ENCODE measurements at places on chromosomes 5 and 9. TPM values are rescaled to one million over a fixed set of nuclear protein-coding genes. Genes with fewer than 3 reads are reported as not detected.

DNA sequence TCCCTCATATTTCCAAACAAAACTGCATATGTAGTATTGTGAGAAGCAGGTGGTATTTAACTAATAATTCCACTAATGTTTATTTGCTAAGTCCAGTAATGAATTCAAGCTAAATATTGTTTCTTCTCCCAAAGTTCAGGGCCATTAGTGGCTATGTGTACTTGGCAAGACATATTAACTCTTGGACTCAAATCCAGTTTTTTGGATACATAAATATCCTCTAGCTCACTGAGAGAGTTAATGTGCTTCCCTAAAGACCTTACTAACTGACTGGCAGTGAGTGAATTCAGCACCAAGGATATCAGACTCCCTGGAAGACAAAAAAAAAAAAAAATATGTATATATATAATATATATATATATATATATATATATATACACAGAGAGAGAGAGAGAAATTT is 214.1 kb downstream of the RAB3C start:
- no peak for DNase-seq

GRCh38 chr9:79857188-79857587 is 285.4 kb downstream of the TLE4 start:
- no peak for DNase-seq

FBXL17 gene
- 75.0 TPM for total RNA-seq

DNA sequence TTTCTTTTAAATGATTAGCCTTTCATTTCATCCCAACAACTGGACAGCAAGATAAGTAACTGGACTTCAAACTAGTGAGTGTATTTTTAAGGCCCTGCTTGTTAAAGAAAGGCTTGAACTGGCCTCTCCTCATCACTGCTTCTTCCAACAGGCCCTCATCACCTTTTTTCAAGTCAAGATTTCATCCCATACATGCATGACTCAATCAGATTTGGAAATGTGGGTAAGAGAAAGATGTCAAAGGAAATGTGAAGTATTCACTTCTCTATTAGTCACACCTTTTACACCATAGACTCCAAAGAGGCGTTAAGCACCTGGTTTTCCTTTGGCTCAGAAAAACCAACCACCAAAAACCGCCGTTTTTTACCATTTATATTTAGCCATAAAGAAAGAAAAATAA is 4.9 kb downstream of the NR4A3 start:
- DNase-seq = no peak

DNA sequence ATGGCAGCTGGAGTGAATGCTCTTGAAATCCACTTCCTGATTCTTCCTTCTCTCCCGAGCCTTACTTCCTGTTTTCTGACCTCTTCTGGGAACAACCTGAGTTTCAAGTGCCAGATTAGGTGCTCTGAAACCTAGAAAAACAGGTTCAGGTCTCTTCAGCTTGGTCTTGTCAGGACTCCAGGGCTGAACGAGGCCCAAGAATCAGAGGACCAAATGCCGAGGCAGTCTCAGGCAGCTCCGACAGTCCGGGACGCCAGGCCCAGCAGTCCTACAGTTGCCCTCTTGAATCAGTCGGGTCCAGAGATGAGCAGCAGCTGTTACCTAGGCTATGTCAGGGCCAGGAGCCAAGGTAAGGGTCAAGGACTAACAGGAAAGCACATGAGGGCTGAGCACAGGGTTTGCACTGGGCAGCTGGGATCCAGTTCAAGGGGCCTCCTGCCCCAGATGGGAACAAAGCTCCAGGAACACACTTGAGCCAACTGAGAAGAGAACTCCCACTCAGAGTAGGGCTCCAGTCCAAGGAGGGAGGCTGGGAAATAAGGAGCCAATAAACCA is 38.3 kb upstream of the ADRA1B start:
- no peak for DNase-seq

DNA sequence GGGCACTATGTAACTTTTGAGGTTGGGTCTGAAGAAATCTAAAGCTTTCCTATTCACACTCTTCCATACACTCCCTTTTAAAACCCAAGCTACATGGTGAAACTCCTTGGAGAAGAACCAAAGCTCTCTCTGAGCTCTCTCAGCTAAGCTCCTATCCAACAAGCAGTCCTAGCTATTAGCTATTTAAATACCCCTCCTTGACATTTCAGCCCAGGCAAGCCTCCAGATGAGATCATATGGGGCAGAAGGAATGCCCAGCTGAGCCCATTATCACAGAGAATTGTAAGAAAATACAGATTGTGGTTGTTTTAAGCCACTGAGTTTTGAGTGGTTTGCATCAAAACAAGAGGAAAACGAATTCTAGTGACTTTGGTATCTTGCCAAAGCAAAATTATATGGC is 15.2 kb downstream of the HSPB3 start:
- no peak for DNase-seq

JAKMIP2 gene
- total RNA-seq = 67.7 TPM

OTP gene
- not detected for total RNA-seq

DNA sequence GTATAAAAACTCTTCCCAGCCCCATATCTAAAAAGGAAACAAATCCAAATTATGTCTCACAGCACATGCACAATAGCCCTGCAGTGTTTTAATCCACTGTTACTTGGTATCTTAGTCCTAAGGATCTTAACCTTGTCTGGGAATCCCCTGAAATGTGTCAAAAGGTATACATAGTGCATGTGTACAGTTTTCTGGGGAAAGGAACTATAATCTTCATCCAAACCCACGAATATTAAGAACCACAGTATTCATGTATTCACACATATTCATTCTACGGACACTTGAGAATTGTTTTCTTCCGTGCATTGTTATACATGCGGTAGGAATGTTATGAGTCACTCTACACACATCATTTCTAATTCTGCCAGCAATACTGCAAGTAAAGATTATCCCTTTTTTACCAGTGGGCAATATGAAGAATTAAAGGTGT is 47.8 kb upstream of the SNX2 start:
- DNase-seq = no peak

FAM193B gene
- 32.1 TPM for total RNA-seq

GRCh38 chr5:155919126-155919525 is 407.8 kb upstream of the SGCD start:
- DNase-seq = no peak

GRCh38 chr5:55994495-55994997 is at the start of gene IL6ST:
IL6ST (minus strand) TSS chr5:55994963; CDS start chr5:55976278, 18,685 bp downstream.
- DNase-seq = no peak

DNA sequence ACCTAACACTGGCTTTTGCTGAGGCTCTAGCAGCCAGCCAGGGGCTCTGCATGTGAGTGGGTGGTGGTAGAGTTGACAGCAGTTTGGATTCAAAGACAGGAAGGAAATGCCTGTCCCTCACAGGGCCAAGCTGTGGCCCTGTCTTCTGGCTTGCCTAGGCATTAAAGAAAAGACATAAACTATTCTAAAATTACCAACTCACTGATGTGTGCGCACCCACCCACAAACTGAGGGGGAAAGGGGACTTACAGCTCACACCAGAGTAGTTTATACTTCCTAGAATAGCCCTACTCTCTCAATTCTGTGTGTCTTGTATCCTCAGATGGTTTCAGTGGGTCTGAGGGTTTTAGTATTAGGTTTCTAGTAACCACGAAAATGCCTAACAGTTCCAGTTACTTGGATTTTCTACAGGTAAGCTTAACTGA is 18.3 kb upstream of the IL13 start:
- DNase-seq = no peak

ASPN gene
- total RNA-seq = 7.8 TPM

- no peak for DNase-seq
Observed at GRCh38 chr9:137075275-137075775, 2.0 kb upstream of the UAP1L1 start.

- DNase-seq = no peak
Observed at GRCh38 chr5:32476891-32477290, 32.4 kb upstream of the ZFR start.

DNA sequence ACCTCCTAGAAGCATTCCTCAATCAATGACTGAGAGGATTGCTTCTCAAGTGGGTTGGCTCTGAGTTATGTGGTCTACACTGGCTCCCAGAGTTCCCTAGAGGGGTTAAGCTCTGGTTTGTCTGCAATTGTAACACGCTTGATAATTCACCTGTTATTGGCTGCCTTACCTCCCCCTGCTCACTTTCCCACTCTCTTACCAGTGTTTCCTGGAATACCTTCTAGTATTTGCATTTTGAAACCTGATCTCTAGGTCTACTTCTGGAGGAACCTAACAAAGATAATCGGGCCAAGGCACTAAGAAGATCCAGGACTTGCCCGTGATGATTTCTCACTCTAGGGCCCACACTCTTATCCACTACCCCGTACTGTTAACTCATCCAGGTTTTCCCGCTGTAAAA is 110.1 kb upstream of the MAP3K1 start:
- no peak for DNase-seq

HRCT1 gene
- total RNA-seq = not detected

SIL1 gene
- total RNA-seq = 11.7 TPM

DNA sequence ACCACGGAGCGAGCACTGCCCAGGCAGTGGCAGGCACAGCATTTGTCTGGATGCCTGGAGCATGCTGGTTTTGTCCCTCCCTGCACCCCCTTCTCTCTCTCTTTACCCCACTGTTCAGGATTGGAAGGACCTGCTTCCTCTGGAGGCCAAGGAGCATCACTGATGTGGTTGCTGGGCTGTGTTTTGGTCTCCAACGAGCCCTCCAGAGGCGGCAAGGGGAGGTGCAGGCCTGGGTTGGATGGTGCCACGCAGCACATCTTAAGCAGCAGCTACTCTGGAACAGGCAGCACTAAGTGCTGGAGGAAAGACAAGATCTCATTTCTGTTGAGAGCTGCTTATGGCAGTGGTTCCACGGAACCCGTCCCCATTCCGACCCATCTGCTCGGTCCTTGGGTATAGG is 139.6 kb downstream of the CMYA5 start:
- DNase-seq = no peak

- DNase-seq = no peak
Observed at GRCh38 chr9:137975936-137976565, 98.5 kb downstream of the CACNA1B start.

DNA sequence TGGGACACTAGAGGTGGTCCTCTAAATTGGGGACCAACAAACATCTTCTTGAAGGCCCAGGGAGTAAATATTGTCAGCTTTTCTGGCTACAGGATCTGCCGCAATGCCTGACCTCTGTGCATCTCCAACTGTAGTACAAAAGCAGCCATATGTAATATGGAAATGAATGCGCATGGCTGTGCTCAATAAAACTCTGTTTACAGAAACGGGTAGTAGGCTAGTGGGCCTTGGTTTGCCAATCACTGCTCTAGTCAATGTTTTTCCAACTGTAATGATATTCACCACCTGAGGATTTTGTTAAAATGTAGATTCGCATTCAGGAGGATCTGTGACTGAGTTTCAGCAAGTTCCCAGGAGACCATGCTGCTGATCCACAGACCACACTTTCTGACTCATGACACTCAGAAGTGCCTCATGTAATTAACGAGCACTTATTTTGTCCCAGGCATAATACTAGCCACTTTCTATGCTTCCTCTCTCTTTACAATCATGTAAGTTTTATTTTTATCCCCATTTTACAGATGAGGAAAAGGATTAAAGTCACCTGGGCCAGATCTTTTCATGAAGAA is 96.9 kb downstream of the MED27 start:
- no peak for DNase-seq

DNA sequence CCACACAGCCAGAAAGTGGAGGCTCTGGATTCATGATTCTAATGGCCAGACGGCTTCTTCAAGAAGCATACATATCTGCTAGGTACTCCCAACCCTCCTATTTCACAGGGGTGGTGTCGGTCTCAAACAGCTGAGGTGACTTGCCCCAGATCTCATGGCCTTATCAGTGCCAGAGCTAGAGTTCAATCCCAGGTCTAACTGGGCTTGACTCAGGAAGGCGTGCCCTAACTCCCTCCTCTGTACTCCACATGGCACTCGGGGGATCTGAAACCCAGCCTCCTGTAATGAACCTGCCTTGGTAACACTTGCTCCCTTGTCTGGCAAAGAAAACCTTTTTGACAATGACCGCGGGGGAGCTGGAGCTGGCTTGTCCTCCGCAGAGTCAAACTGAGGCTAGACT is 2.1 kb downstream of the QRFP start:
- DNase-seq = no peak

DIAPH1 gene
- total RNA-seq = 18.4 TPM

SPINK4 gene
- not detected for total RNA-seq

Measured in occipital lobe (tissue), 3 donors.